ENCODE measurements at places on chromosomes 2 and 18. TPM values are rescaled to one million over a fixed set of nuclear protein-coding genes. Genes with fewer than 3 reads are reported as not detected.

GRCh38 chr2:240917684-240918257 is 11.6 kb downstream of the CROCC2 start:
- no peak for DNase-seq

GRCh38 chr2:86468162-86469033 is 27.2 kb downstream of the KDM3A start:
- DNase-seq = no peak

- DNase-seq = no peak
These were observed 540.6 kb downstream of the STK39 start for GRCh38 chr2:167706800-167707199.

DNA sequence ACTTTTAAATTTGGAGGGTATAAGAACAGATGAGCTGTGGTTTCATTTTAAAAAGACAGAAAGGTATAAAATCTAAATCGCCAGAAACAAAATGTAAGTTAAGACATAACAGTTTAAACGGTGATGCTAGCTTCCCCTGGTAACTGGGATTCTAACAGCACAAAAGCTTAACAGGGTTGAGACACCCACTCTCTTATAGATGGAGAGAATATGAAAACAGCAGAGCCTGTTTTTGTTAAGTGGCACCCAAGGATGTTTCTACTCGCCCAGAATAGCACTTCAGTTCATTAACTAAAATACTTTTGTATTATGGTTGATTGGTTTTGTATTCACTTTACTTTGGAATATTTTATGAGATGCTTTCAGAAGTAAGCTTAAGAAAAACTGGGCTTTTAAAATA is 151.9 kb upstream of the RND3 start:
- no peak for DNase-seq

GRCh38 chr18:4119813-4120212 is 335.3 kb downstream of the DLGAP1 start:
- DNase-seq = no peak

DNA sequence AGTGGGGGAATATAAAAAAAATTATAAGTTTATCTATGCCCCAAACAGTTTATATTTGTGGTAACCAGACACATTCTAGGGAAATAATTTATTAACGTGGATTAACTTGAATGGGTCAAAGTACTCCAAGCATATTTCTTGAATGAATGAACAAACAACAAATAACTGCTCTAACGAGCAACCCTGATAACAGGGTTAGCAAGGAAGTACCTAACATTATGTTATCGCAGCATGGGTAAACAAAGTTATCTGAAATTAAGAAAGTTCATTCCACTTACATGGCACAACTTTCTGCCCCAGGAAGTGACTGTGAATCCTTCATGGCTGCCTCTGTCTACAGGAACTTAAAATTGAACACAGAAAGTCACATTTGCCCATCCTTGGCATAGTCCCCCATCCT is 812.9 kb upstream of the ACVR2A start:
- DNase-seq = no peak

DNA sequence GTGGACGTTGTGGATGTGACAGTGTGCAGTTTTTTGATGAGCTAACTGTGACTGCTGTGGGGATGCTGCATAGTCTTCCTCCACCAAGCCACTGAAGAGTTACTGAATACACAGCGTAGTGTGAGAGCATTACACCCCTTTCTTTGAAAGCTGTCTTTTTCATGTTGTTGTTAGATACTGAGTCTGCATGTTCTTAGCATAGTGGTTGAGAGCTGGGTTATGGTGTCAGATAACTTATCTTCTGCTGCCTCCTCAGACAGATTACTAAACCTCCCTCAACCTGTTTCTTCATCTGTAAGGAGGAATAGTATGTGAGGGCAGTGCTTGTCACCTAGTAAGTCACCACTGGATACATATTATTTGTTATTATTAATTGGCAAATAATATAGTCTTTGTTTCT is 63.2 kb downstream of the CEP192 start:
- no peak for DNase-seq

DNA sequence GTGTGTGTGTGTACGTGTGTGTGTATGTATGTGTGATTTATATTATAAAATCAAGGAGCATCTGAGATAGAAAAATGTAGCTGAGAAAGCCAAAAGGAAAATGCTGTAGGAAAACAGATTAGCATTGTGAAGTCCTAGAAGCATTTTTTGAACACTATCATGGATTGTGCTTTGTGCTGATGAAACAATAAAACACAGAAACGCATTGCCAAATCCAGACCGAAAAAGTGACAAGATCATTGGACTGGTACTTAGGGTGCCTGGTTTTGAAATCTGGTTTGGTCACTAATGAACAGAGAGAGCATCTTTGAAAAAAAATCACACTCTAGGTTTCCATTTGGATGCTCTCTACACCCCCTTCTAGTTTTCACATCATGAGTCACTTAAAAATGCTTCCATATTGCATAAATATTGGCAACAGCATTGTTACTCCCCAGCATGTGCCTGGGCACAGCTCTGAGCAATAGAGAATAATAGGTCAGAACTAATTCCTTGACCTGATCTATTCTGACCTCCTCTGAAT is 214.6 kb upstream of the LRRTM1 start:
- no peak for DNase-seq

DNA sequence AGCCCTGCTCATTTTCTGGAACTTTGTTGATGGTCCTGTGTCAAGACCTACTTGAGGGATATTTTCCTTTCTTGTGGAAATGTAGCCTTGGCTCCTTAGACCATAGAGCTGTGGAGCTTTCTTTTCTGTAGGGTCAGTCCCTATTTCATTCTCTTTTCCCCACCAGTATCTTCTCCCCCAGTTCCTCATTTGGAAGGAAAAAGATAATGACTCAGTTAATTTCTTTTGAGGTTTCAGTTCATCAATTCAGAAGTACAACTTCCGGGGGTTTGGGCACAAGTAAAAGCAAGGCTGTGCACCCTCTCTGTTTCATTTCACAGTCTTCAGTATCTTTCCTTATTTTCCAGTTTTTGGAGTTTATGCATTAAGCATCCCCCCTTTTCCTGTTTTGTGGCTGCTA is 70.7 kb downstream of the CDC42EP3 start:
- no peak for DNase-seq

Gene CRYGD
- not detected for total RNA-seq

GRCh38 chr2:45128580-45128997 is 119.3 kb upstream of the SIX2 start:
- DNase-seq = no peak

DNA sequence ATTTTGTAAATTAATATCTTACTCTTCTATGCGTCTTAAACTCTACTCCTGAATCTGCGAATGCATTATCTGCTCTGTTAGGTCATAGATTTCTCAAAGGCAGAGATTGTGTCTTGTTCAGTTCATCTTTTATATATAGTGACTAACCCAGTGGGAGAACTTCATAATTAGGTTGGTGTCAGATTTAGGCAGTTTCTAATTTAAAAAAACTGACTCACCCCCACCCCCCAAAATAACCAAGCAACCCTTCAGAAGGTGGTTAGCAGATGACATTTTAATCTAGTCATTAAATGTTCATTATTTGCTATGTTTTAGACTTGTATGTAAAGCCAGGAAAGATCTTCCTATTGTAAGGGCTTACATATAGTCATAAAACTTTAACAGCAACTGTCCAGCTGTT is 10.4 kb downstream of the SERPINB12 start:
- no peak for DNase-seq

Gene DPP10
- total RNA-seq = 6.5 TPM

Gene MFSD6
- total RNA-seq = 0.37 TPM

Gene DCDC2C
- not detected for total RNA-seq
